ENCODE measurements at places on chromosomes 6 and 20.

GRCh38 chr6:84547341-84547801, 217.0 kb downstream of the TBX18 start:
- no peak for DNase-seq

GRCh38 chr6:56244528-56245253, 2.7 kb downstream of the COL21A1 start:
- DNase-seq = no peak

- DNase-seq = peak; percentile 57
These were observed 201.8 kb upstream of the LRFN2 start for GRCh38 chr6:40788661-40789655.

DNA sequence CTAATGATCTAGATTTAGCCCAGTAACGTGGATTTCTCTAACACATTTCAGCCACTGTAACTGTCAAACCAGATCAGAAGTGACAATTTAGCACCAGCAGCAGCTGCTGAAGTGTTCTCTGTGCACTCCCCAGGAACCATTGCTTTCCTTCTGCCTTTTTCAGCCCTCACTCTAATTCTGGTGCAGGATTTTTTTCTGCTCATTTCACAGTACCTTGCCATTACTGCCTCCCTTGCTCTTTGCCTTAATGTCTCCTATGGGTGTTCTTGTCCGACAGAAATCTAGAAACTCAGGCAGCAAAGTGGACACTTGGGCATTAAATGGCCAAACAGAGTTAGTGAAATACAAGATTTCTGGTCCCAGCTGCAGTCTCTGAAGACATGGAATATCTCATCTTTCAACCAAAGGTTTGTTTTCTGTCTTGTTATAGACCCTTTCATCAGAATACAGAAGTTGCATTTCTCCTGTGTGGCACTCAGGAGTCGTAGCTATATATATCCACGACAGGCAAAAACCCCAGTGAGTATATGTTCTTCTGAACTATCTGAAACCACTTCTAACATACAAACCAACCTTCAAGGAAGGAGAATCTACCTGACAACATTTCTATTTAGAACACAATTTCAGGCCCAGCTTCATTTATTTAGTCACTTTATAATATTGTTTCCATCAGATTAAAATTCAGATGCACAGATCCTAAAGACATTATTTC, 92.9 kb downstream of the THEMIS start:
- no peak for DNase-seq

DNA sequence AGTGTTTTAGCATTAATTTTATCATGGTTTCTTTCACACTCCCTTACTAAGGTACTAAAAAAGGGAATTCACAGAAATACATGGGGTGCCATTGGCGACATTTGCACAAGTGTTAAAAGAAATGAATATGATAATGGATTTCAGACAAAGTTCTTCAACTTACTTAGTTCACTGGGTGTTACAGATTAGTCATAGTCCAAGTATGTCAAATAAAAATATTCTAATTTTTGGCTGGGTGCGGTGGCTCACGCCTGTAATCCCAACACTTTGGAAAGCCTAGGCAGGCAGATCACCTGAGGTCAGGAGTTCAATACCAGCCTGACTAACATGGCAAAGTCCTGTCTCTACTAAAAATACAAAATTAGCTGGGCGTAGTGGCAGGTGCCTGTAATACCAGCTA, 286.1 kb upstream of the TFAP2D start:
- no peak for DNase-seq

DNA sequence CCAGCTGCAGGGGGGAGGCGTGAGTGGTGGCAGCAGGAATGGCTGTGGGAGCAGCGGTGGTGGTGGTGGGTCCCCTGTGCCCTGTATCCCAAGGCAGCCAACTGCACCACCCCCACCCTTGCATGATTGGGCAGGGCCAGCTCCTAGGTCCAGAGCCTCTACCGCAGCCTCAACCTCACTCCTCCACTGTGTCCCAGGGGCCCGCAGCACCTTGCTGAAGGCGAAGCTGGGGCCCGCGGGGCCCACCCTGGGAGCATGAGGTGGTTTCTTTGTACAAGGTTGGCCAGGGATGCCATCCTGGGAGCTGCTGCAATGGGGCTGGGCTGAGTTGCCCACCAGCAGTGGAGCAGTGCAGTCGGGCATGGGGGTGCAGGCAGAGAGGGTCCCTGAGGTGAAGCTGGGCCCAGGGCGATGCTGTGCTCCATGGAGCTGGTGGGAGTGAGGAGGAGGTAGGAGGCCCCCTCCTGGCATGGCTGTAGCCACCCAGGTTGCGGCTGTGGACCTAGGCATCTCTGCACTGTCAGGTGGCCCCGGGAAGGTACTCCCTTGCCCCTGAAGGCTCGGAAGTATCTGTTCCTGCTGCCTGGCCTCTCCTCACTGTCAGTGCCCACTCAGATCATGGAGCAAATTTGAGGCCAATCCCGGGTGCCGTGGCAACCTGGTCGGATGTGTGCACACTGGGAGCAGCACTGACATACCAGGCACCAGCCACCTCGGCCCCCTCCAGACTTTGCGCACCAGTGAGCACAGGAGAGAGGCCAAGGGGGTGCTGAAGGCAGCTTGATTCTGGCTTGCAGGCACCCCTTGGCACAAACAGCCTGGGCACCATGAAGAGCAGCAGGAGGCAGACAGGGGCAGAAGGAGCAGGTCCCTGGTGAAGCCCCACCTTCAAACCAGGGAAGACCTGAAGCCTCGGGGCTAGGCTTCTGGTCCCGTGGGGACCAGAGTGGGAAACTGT, 60.2 kb upstream of the L3MBTL3 start:
- no peak for DNase-seq

DNA sequence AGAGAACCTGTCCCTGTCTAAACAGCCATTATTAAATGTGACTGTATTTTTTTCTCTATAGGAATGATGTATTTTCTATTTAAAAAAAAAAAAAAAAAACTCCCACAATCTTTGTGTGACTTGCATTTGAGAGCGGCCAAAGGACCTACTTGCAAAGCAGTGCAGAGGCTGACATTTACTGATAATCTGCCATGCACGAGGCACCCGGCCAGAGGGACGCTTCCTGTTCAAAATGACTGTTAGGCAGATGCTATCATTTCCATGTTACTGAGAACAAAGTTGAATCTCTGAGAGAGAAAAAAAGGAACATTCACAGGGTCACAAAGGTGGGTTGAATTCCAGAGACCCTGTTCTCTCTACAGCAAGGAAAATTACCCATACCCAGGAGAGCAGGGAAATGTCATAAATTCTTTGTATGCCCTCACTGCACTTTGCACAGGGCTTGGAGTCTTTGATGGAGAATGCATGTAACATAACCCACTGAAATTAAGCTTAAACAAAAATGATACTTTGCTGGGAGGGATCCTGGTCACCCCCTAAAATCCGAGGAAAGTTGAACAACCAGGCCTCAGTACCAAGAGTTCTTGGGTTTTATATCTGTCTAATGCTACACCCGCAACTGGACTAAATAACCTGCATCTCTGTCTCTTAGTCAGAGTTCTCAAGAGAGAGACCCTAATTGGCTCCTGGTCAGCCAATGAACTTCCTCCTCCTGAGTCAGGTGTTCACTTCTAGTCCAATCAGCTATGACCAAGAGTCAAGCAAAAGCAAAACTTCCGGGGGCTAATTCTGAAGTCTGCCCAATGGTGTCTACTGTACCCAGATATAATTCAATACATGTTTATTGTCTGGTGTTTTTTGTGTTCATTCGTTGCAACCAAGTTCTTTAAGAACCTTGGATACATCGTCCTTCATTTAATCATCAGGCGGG, 61.2 kb downstream of the GCLC start:
- peak; percentile 68 for DNase-seq

DNA sequence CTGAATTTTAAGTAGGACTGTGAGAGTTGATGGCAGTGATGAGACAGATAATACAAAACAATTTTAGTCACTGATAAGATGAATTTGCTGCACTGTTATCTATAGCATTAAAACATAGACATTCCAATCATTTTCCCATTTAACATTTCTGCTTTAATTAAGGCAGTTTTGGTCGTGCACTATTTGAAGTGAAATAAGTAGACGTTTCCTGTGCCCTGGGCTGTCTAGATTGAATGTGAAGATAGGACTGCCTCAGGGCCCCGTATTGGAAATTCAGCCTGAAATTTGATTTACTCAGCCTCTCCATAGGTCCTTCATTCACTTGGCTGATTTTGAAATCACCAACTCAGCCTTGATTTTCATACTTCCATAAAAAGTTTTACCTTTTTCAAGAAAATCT, 48.3 kb downstream of the ARID1B start:
- no peak for DNase-seq

GRCh38 chr6:113304116-113304515, 553.0 kb upstream of the MARCKS start:
- no peak for DNase-seq

DNA sequence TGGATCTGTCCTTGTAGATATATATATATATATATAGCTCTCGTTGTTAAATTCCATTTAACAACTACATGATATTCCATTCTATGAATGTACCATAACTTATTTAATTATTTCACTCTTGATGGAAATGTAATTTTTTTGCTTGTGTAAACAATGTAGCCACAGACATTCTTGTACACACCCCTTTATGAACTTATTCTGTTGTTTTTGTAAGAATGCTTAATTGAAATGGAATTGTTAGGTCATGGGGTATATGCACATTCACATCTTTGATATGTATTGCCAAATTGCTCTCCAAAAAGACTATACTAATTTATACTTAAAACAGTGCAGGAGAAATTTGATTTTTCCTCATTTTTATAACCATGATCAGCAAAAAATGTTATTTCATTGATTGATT, 67.2 kb downstream of the MAP3K4 start:
- DNase-seq = no peak

- DNase-seq = peak; percentile 72
These were observed 7.8 kb upstream of the LCA5 start for GRCh38 chr6:79544939-79545450.

- DNase-seq = no peak
These were observed 2.0 kb downstream of the CD24 start for GRCh38 chr6:106972500-106972899.

DNA sequence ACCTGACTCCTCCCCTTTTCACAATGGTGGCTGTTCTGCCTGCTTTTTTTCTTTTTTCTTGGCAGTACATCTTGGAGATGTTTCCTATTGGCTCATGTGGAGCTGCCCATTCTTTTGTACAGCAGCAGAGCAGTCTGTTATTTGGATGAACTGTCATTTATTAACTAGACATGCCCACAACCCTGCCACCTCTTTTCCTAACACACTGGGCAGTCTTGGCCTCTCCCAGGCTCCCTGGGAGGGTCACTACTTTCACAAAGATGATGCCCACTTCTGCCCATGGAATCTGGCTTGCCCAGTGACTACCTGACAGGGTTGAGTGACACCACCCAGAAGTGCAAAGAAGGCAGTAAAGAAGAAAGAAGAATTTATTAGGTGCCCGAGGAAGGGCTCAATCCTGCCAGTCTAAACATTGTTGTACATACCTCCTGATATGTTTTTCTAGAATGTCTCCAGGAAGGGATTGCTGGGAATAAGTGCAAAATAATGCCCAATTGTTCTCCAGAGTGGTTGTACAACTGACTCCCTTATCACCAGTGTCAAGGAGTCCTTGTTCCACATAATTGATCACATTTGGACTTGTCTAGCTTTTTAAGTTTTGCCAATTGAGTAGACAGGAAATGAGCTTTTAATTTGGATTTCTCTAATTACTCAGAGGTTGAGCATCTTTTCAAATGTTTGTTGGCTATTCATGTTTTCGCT, 19.7 kb upstream of the SCRT2 start:
- DNase-seq = no peak
